Hematopoietic multipotent progenitor cell treated with erythropoietin and hydrocortisone succinate and interleukin-3 and kit ligand, for 15 days (in vitro differentiated cells): ENCODE measurements at places on chromosomes 3 and 15.

DNA sequence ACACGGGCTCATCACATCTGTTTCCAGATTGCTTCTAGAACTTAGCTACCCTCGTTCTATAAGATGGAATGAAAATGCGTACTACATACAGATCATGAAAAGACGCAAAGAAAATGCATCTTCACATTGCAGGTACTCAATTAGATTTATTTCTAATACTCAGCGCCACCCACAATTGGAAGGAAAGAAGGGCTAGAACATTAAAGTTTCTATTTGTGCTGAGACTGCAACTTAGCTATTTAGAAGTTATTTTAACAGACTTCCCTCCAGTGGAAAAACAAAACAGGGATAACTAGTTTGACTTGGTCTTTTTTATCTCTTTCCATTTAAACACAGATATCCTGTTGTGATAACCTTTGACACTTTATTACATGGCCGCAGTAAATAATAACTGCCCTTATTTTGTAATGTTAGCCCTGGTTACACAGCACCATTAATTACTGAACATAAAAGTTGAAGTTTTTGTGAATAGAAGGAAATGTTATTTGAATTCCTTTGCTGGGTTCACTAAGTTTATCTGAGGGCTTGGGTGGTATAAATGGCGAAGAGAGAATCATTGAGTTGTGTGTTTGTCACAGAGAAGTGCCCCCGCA lies 86.9 kb upstream of the SLC25A26 start:
- DNase-seq = no peak

DNA sequence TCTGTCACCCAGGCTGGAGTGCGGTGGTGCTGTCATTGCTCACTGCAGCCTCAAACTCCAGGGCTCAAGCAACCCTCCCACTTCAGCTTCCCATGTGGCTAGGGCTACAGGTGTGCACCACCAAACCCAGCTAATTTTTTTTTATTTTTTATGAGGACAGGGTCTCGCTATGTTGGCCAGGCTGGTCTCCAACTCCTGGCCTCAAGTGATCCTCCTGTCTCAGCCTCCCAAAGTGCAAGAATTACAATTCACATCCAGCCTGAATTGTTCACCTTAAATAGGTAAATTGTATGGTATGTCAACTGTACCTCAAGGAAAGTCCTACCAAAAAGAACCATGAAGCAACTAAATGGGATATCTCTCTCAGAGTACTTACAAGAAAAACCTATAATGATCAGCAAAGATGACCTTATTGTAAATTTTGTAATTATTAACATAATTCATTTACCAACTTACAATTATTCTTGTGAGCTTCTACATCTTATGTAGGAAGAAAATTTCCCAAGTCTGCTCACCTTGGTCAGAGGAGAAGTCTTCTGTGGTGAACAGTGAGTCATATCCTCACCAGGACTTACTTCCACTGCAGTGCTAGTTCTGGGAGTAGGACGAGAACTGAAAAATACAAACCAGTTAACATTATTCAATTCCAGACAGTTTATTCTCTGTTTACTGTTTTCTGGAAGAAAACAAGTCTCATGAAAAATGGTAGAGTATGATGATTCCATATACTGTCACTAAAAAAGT lies 54.4 kb downstream of the ULK4 start:
- DNase-seq = no peak

DNA sequence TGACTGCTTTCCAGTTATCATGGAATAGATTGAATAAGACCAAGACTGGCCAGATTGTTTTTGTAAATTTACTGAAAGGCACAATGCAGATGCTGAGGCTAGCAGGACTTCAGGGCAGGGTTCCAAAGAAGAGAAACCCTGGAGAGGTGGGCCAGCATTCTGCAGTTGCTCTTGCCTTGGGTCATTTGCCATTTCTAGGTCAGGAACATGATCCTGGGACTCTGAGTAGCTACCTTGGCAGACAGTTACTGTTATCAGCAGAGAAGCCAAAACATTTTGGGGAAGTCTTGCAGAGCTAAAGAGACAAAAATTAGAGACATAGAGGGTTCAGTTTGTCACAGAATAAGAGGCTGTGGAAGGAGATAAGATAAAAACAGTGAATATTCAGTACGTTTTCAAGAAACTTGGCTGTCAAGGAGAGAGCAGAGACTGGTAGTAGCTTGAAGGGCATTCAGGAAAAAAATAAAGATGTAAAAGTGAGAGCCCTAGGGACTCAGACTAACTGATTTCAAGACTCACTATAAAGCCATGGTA lies 46.8 kb upstream of the MYRIP start:
- DNase-seq = no peak

- DNase-seq = no peak
These were observed 9.5 kb upstream of the MCF2L2 start for GRCh38 chr3:183437666-183438564.

- DNase-seq = no peak
These were observed 95.2 kb downstream of the NUP210 start for GRCh38 chr3:13324835-13325501.

- DNase-seq = no peak
These were observed 135.5 kb upstream of the LIPC start for GRCh38 chr15:58296276-58296675.

DNA sequence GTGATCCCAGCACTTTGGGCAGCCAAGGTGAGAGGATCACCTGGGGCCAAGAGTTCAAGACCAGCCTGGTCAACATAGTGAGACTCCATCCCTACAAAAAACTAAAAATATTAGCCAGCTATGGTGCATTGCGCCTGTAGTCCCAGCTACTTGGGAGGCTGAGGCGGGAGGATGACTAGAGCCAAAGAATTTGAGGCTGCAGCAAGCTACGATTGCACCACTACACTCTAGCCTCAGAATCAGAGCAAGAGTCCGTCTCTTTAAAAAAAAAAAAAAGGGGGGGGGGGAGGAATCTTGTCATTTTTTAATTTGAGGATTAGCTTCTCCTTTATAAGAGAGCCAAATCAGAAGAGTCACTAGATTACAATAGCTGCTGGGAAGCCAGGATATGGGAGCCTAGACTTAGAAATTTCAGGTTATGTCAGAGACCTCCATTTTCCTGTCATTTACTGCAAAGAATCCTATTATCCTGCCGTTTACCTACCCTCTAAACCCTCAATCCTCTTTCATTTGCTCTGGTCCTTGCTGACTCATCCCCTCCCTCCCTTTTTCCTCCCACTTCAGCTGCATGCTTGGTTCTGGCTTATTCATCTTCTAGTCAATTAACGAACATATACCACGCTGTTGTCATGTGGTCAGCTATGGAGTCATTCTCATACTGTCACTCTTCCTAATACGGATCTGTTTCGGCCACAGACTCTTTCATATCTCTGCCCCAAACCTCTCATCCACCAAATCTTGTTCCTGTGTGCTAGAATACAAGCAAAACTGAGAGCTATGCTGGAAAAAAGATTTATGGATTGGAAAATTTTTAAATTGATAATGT lies 83.8 kb upstream of the PPIB start:
- DNase-seq = no peak

- DNase-seq = no peak
These were observed 506.9 kb upstream of the ADAMTS9 start for GRCh38 chr3:65194744-65195143.

DNA sequence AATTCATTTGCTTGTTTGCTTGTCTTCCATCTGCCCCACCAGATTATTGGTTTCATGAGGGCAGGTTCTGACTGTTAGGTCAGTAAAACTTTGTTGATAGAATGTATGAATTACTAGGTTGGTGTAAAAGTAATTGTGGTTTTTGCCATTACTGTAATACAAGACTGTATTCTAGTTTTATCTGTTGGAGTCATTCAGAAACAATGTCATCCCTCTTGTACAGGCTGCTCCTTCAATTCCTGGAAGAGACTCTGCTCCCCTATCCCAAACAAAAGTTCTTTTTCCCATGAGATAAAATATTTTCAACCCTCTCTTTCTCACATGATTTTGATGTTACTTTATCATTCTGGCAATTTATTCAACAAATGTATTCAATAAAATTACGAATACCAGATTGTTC lies 115.0 kb downstream of the CHST2 start:
- DNase-seq = no peak

- DNase-seq = no peak
These were observed 9.2 kb upstream of the FNDC3B start for GRCh38 chr3:172030181-172030580.

DNA sequence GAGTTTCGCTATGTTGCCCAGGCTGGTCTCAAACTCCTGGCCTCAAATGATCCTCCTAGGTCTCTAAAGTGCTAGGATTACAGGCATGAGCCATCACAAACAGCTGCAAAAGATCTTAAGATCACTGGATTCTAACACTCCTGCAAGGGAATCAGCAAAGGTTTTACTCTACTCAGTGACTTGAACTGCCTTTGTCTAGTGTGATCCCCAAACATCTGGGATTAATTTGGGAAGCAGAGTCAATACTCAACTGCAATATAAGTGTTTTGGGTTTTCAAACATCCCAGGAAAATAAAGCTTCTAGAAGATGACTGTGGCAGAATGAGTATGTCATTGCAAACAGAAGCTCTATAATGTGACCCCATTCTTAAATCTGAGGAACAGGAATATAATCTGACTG lies 7.2 kb downstream of the SPG21 start:
- no peak for DNase-seq

DNA sequence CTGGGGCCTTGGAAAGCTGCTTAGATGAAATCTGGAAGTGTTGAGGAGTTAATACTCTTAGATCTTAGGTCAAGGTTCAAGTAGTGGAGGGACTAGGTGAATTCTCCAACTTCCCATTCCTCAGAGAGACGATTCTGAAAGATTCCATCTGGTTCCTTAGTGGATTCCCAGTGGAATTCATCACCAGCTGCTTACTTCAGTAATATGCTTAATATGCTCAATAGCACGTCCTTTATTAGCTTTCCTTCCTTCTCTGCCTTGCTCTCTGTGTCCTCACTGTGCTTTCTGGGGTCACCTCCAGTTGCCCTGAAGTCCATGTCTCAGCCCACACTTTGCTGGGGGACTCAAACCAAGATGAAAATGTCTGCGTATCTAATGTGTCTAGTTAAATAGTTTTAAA lies 31.0 kb downstream of the CEP63 start:
- no peak for DNase-seq
